Liver (tissue), 10 donors: ENCODE measurements at places on chromosomes 3 and 15. TPM values are rescaled to one million over a fixed set of nuclear protein-coding genes. Genes with fewer than 3 reads are reported as not detected.

- H3K4me1 ChIP-seq = no peaks in the 10 kb centered on the region
- no peak overlapping the region for H3K27ac ChIP-seq
- no peak for DNase-seq
Measured at GRCh38 chr3:56484122-56484521, 15.9 kb upstream of the ERC2 start.

GRCh38 chr15:75042730-75043508 is 19.5 kb downstream of the PPCDC start:
- peak; percentile 66 for DNase-seq
- no peaks in the 10 kb centered on the region for H3K27me3 ChIP-seq
- peak overlapping the region; percentile 84 for H3K27ac ChIP-seq
- peaks cover 23% of the 10 kb centered on the region for H3K4me1 ChIP-seq
- H3K4me3 ChIP-seq = no peak overlapping the region

Gene TNFAIP8L3
- 1.3 TPM for total RNA-seq

GRCh38 chr3:135762188-135762856 is 203.2 kb upstream of the PPP2R3A start:
- H3K4me3 ChIP-seq = no peak overlapping the region
- H3K36me3 ChIP-seq = no peaks in the 10 kb centered on the region
- H3K27ac ChIP-seq = no peak overlapping the region
- no peak for DNase-seq

DNA sequence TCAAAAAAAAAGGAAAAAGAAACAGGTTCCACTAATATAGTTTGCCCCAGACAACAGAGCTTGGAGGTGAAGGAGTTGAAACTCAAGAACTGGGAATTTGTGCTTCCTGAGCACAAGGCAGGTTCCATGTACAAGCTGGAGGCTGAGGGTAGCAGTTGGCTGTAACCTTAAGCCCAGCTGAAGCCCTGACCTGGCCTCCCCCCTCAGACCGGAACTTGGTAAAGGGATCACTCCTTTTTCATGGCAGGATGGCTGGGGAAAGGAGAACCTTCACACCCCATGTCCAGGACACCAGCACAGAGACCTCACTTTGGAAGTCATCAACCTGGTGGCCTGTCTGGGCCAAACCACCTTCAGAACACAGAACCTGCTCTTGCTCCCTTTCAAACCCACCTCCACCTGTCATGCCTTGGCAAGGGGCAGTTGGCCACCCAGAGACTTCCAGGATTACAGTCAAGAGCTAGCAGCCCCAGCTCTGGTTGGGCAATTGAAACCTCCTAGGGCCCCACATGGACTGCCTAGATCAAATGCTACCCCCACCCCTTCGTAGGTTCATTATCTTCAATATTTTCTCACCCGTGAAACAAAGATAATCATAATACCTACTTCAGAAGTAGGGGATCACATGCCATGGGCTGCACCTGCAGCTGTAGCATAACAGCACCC is 3.5 kb downstream of the RPL29 start:
- no peak overlapping the region for H3K27ac ChIP-seq
- peaks cover 13% of the 10 kb centered on the region for H3K4me1 ChIP-seq
- H3K27me3 ChIP-seq = no peaks in the 10 kb centered on the region
- no peak overlapping the region for H3K4me3 ChIP-seq

DNA sequence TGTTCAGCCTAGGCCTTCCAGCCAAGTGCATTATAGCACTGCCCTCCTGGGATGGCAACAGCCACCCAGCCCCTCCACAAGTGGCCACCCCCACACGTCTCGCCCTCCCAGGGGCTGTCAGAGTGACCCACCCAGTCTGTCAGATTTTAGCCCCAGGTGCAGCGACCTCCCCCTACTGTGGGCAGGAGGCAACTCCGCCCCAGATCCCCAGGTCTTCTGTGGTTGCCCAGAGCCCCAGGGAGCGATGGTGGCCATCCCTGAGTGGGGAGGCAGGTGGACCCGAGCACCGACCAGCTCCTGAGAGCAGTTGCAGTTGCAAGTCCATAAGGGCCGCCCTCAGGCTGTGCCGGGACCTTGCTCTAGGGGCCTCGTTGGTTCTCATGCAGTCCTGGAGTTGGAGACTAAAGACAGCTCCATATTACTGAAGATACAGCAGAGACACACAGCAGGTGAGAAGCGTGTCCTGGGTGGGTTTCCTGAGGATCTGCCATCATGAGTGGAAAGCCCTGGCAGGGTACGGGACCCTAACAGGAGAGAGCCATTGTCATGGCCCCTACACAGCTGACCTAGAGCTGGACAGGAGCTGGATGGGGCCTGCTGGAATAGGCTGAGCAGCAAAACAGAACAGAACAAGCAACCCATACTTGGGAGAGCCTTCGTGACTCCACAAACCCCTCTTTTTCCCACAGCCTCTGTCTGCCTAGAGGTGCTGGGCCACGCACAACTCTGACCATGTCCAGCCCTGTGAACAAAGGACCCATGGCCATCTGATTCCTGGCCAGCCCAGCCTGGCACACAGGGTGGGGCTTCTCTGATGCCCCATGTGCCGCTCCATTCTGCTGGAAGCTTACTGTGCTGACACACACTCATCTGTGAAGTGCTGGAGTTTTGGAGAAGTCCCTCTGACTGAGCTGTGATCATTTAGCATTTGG is 110.3 kb upstream of the ALDH1A3 start:
- no peak for DNase-seq
- H3K27me3 ChIP-seq = no peaks in the 10 kb centered on the region
- no peak overlapping the region for H3K4me3 ChIP-seq
- no peaks in the 10 kb centered on the region for H3K4me1 ChIP-seq
- no peak overlapping the region for H3K27ac ChIP-seq

- H3K4me1 ChIP-seq = no peaks in the 10 kb centered on the region
- no peak for DNase-seq
- no peak overlapping the region for H3K4me3 ChIP-seq
- H3K27me3 ChIP-seq = no peaks in the 10 kb centered on the region
Measured at GRCh38 chr3:149424918-149425317, 47.5 kb upstream of the TM4SF1 start.

DNA sequence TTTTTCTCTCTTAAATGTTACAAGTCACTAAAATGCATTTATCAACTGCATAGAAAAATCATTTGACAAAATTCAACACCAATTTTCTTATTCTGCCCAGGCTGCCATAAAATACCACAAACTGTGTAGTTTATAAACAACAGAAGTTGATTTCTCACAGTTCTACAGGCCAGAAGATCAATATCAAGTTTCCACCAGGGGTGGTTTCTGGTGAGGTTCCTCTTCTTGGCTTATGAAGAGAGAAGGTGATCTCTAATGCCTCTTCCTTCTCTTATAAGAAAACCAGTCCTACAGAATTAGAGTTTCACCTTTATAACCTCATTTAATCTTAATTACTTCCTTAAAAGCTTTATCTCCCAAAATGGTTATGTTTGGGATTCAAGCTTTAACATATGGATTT is 10.9 kb upstream of the CD200R1L start:
- no peak for DNase-seq
- no peaks in the 10 kb centered on the region for H3K36me3 ChIP-seq

DNA sequence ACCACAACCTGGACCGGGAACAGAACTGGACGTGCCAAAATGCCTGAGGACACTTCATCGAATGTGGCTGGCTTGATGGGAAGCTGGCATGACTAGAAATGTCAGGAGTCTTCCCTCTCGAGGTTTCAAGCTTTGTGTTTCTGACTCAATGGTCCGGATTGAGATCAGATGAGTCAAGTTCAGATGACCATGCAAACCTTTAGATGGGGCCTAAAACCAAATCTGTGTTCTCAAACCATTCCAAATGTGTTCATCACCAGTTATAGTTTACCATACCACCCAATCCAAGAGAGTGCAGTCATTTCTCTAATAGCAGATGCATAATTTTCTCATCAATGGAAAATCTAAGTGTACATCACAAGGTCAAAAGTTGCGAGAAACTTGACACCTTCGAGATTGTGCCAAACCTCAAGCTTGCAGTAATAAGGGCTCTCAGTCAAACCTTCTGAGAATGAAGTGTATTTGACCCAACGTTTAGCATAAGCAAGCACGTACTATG is 369.1 kb downstream of the RORA start:
- H3K27ac ChIP-seq = no peak overlapping the region
- no peaks in the 10 kb centered on the region for H3K27me3 ChIP-seq
- H3K36me3 ChIP-seq = no peaks in the 10 kb centered on the region
- H3K4me1 ChIP-seq = no peaks in the 10 kb centered on the region

Gene TRIP4
- 8.0 TPM for total RNA-seq

- no peak for DNase-seq
- no peaks in the 10 kb centered on the region for H3K4me1 ChIP-seq
- no peaks in the 10 kb centered on the region for H3K36me3 ChIP-seq
- H3K27me3 ChIP-seq = no peaks in the 10 kb centered on the region
Measured at GRCh38 chr3:108474581-108474980, 35.8 kb downstream of the MYH15 start.

Gene SLC2A2
- total RNA-seq = 506 TPM

- H3K36me3 ChIP-seq = peaks cover 16% of the 10 kb centered on the region
- DNase-seq = peak; percentile 69
- H3K4me1 ChIP-seq = peaks cover 37% of the 10 kb centered on the region
- H3K27ac ChIP-seq = peak overlapping the region; percentile 88
- H3K27me3 ChIP-seq = no peaks in the 10 kb centered on the region
- H3K4me3 ChIP-seq = peak overlapping the region; percentile 89
Measured at GRCh38 chr15:90872486-90873184, 4.2 kb downstream of the FURIN start.

DNA sequence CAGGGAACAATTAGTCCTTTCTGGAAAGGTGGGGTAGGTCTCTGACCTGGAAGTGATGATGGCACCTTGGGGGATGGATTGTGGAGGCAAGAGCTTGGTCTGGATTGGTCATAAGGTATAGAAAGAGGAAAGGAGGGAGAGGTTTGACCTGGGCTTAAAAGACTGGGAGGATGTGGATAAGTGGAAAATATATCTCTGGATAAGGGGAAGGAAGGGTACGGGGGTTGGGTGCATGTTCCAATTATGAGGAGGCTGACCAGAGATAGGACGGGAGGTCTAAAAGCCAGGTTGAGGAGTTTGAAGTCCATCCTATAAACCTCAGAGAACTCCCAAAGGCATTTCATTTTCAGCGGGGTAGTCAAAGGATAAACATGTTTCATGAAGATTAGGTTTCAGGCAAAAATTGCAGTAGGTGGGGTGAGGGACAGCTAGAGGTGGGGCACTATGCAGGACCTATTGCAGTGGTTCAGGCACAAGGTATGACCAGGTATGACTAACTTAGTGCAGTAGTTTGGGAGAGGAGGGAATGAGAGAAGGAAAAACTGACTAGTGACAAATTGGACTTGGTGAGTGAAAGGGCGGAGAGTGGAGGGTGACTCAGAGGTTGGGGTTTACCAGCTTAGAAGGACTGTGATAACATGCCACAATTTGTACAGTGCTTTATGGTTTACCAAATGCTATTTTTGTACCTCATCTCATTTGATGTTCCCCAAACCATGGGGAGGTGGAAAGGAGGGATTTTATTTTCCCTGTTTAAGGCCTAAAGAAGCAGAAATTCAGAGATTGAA is 10.7 kb downstream of the PDE8A start:
- H3K27me3 ChIP-seq = no peaks in the 10 kb centered on the region
- H3K36me3 ChIP-seq = no peaks in the 10 kb centered on the region
- H3K4me1 ChIP-seq = peaks cover 4% of the 10 kb centered on the region
- no peak for DNase-seq
- H3K27ac ChIP-seq = no peak overlapping the region

- no peaks in the 10 kb centered on the region for H3K36me3 ChIP-seq
- no peak overlapping the region for H3K4me3 ChIP-seq
- H3K4me1 ChIP-seq = no peaks in the 10 kb centered on the region
- H3K27me3 ChIP-seq = no peaks in the 10 kb centered on the region
Measured at GRCh38 chr3:34106879-34107278, 308.4 kb downstream of the PDCD6IP start.

Gene CNTN3
- total RNA-seq = 0.09 TPM

Gene CLRN1
- not detected for total RNA-seq

DNA sequence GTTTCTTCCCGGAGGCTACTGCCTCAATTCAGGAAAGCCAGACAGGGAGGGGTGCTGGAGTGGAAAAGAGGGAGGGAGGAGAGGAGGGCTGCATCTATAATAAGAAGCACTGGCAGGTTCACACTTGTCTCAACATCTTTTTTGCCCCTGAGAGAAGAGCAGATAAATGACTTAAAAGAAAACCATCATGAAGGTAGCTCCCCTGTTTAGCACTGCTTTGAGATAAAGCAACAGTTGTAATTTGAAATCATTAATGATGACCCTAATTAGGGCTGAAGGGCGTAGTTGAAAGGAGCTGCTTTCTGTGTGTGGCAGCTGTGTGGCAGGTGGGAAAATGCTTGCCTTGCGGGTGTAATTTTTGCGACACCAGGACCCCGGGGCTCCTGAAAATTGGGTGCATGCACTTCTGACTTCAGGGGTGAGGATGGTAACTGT is 222.8 kb upstream of the IL12A start:
- no peaks in the 10 kb centered on the region for H3K36me3 ChIP-seq
- H3K4me3 ChIP-seq = peak overlapping the region; percentile 85
- no peak overlapping the region for H3K27ac ChIP-seq
- peaks cover 42% of the 10 kb centered on the region for H3K4me1 ChIP-seq

DNA sequence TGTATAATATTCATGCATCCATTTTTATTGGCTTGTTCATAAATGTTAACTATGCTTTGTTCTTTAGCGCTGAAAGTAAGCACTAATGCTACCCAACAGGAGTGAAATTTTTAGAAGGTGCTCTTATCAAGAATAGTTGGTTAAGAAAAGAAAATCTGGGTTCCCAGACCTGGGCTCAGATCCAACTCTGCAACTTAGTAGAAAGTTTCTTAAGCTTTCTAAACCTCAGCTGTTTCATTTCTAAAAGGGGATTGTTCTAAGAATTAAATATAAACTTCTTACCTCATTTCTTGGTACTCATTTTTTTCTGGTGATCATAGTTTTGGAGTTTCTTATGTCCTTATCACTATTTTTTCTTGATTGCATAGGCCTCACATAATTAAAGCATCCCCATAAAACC is 12.1 kb downstream of the ARPP21 start:
- H3K27me3 ChIP-seq = no peaks in the 10 kb centered on the region
- no peak for DNase-seq
- no peak overlapping the region for H3K27ac ChIP-seq
- no peak overlapping the region for H3K4me3 ChIP-seq
- no peaks in the 10 kb centered on the region for H3K36me3 ChIP-seq
- no peaks in the 10 kb centered on the region for H3K4me1 ChIP-seq

Gene SERINC4
- total RNA-seq = not detected

Gene PYGO1
- total RNA-seq = 2.9 TPM

DNA sequence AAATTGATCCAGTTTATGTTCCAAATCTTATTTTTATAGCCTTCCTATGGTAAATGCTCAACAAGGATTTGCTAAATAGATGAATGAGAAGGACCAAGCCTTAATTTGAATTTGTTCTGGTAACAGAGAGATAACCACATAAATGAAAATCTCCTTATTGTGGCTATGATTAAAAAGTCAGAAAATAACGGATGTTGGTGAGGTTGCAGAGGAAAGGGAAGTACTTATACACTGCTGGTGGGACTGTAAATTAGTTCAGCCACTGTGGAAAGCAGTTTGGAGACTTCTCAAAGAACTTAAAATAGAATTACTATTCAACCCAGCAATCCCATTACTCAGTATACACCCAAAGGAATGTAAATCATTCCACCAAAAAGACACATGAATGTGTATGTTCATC is 26.2 kb downstream of the AAGAB start:
- no peak for DNase-seq
- no peak overlapping the region for H3K27ac ChIP-seq
- H3K4me3 ChIP-seq = no peak overlapping the region
- peaks cover 1% of the 10 kb centered on the region for H3K36me3 ChIP-seq

Gene MAGI1
- total RNA-seq = 18.1 TPM

- no peaks in the 10 kb centered on the region for H3K4me1 ChIP-seq
- DNase-seq = peak; percentile 38
- H3K27me3 ChIP-seq = no peaks in the 10 kb centered on the region
- no peaks in the 10 kb centered on the region for H3K36me3 ChIP-seq
- H3K27ac ChIP-seq = no peak overlapping the region
Measured at GRCh38 chr15:97745481-97746071, 214.9 kb upstream of the ARRDC4 start.

Gene AMIGO3
- not detected for total RNA-seq

- no peak overlapping the region for H3K27ac ChIP-seq
- no peaks in the 10 kb centered on the region for H3K4me1 ChIP-seq
- DNase-seq = no peak
- no peak overlapping the region for H3K4me3 ChIP-seq
Measured at GRCh38 chr3:34256021-34256420, 457.6 kb downstream of the PDCD6IP start.
